Neuronal stem cell (in vitro differentiated cells): ENCODE measurements at places on chromosomes 7 and 10.

DNA sequence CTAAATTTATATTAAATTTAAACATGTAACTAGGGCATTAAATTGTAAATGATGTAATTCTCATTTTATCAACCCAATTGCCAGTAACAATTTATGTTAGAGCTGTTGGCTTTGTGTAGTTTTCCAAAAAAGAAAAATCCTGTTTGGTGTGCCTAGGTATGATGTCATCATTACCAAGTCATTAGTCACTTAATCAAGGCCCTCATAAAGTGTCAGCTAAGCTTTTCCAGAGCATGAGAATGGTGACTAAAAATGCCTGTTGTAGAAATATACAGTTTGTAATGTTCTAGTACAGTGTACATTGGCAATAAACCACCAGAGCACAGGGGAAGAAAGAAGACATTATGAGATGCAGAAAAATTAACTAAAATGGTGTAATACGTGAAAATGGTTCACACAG lies 593.8 kb upstream of the ANKRD30A start:
- no peak for DNase-seq

GRCh38 chr7:41312235-41312634 lies 390.7 kb downstream of the INHBA start:
- DNase-seq: no peak

GRCh38 chr10:131184503-131184902 lies 127.0 kb downstream of the TCERG1L start:
- DNase-seq: no peak

- DNase-seq: no peak
Measured at GRCh38 chr7:120164-120991, 72.0 kb upstream of the FAM20C start.

DNA sequence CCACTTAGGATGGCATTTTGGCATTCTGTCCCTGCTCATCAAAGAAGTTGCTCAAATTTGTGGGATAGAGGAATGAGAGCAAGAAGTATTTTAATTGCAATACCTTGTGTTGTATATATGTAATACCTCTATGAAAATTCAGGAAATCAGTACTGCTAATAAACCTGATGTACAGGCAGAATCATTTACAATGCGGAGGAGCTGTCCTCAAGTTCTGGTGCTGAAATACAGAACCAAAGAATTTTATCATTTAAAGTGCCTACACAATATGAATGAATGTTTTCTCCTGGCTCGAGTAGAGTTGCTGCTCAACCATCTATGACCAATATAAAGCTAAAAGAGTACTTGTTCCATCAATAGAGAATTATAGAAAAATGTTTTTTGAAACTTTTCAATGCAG lies 305.8 kb downstream of the PLXNA4 start:
- peak; percentile 32 for DNase-seq

GRCh38 chr10:47165711-47166404 lies 134.1 kb upstream of the GDF10 start:
- no peak for DNase-seq

GRCh38 chr7:130479716-130480400 lies 12.0 kb upstream of the MEST start:
- DNase-seq: no peak

GRCh38 chr7:99949645-99950228 lies 20.3 kb upstream of the GJC3 start:
- no peak for DNase-seq

- DNase-seq: no peak
Measured at GRCh38 chr10:43234471-43235041, 32.3 kb downstream of the RASGEF1A start.

DNA sequence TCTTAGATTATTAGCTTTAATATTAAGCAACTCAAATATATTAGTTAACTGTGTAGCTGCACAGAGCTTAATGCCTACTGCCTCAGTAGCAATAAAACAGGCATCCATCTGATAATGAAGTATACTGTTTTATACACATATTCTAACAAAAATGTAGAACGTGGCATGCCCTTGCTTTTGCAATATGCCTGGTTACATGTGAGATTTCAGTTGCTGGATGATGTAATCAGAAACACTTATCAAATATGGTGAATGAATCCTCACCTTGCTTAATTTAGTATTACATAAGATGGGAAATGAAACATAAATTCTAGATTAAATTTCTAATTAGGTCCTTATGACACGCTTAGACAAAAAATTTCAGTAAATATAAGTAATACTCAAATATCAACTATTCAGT lies 8.0 kb downstream of the DNAJC1 start:
- no peak for DNase-seq

- peak; percentile 5 for DNase-seq
Measured at GRCh38 chr7:113113912-113114311, 4.4 kb downstream of the SMIM30 start.

- no peak for DNase-seq
Measured at GRCh38 chr7:109309790-109310189, 740.1 kb downstream of the DNAJB9 start.

DNA sequence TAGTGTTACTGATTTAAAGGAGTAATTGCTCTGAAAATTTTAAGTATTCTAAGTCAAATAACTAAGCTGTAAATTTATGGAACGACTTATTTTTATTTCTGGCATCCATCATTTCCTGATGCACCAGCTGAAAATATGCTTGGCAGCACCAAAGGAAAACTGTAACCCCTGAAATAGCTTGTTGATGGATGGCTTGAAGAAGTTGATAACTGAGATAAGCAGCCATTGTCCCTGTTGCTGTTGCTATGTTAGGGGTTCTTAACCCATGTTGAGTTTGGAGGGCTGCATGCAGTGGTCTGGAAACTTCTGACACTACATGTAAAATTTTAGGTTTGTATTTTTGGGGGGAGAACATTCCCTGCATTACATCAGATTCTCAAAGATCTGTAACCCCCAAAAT lies 30.6 kb downstream of the RPA3 start:
- DNase-seq: no peak

DNA sequence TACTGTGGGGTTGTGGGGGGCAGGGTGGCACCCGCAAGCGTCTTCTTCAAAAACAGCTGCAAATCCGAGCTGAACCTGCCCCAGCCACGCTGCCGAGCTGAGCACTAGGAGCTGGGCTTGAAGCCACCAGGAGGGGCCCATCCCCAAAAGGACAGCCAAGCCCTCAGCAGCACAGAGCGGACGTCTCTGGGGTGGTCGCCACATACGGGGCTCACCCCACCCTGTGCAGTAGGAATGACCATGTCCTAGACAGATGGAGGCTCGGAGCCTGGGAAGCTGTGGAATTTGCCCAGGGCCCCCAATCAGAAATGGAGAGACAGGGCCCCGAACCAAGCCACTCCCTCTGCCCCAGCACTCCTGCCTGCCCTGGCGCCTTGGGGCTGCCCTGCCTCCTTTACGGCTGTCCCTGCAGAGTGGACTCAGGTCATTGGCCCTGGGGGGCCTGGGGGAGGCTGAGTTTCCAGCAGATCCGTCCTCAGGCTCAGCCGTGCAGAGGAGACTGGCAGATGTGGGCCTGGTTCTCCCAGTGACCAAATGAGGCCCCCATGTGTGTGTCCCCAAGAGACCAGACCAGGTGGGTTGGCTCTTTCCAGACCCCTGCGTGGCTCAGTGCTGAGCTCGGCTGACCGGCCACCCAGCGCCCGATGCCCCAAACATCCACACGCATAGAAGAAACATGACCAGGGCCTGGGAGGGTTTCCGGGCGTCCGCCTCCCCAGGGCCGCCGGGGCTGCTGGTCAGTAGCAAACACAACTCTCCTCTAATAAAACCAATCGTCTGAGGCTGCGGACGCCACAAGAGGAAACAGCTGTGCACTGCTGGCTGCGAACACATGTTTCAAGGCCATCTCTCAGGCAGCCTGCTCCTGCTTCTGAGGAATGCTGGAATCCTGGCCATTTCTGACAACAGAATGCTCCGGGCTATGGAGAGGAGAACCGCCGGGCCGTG lies 54.9 kb downstream of the PDGFA start:
- DNase-seq: no peak

GRCh38 chr10:122379041-122379440 lies 4.5 kb downstream of the PLEKHA1 start:
- DNase-seq: no peak

DNA sequence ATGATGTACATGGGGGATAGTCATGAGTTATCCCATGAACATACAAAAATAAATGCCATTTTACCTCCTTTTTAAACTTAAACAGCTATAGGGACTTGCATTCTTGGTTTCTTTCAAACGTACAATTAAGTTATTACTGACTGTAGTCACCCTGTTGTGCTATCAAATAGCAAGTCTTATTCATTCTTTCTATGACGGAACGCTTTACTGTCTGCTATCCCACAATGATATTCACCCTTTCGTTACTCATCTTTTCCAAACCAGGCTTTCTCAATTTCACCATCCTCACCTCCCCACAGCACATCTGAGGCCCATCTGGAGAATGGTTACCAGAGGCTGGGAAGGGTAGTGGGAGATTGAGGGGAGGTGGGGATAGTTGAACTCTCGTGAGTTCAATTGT lies 218.8 kb downstream of the PHF14 start:
- no peak for DNase-seq

DNA sequence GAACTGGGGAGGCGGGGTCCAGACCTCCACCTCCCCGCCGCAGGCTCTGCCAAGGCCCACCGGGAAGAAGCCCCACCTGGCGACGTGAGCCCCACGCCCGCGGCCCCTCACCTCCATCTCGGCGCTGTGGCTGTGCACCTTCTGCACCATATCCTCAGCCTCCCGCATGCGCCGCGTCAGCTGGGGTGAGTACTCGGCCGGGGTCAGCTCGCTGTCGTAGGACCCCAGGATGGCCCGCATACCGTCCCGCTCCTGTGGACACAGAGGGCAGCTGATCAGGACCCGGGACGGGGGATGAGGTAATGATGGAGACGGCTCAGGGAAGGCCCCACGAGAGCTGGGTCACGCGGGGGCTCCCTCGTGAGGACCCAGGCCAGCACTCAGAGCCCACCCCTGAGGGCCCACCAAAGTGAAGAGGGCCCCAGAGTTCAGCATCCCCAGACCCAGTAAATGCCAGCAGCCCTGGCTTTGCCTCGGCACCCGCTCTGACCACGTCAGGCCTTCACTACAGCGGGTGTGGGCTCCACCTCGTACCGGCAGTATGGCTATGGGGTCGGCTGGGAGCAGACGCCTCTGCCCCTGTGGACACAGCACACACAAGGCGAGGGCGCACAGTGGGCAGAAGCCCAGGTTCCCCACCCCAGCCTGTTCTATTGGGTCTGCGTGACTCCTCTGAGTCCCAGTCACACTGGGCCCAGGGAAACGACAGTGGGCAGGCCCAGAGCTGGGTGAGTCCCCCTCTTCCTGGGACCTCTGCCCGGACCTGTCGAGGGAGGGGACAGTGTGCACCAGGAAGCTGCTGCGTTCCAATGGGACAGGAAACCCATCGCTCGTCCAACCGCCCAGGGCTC lies 218.1 kb downstream of the MAD1L1 start:
- DNase-seq: no peak

DNA sequence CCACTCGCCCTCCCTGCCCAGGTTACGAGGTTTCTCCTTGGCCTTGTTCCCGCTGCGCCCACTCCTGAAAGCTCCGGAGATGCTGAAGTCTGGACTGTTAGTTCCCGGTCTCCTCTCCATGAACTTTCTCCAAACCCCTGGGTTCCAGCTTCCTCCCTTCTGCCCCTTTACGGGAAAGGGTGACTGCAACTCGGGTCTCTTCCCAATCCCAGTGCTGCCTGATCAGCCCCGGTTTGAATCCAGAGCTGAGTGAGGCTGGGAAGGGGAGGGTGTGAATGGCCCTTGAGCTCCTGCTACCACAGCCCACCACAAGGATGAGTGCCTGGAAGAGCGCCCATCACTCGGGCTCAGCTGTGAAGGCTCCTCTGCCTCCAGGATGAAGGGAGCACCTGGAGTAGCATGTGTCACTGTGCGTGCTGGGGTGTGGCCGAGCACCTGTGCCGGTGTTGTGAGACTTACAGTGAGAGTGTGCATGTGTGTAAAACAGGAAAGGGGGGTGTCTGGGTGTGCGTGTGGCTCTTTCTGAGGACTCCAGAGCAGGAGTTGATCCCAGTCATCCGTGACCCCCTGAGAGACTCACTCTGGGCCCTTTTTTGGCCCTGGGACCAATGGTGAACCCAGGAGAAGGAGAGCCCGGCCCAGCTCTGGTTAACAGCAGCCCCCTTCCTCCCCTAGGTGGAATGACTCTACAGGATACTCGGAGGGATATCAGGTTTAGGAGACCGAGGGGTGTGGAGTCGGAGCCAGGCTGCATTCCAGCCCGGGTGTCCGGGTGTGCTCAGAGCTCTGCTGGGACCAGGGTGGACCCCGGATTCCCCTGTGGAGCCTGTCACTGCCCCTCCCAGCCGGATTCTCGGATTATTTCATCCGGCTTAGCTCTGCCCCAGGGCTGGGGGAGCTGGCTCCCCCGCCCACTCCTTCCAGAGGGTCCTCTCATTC lies 1.1 kb upstream of the ZNF467 start:
- no peak for DNase-seq

- DNase-seq: no peak
Measured at GRCh38 chr7:102291056-102291915, 4.6 kb downstream of the SH2B2 start.

- no peak for DNase-seq
Measured at GRCh38 chr7:24703296-24703695, 54.0 kb downstream of the GSDME start.

DNA sequence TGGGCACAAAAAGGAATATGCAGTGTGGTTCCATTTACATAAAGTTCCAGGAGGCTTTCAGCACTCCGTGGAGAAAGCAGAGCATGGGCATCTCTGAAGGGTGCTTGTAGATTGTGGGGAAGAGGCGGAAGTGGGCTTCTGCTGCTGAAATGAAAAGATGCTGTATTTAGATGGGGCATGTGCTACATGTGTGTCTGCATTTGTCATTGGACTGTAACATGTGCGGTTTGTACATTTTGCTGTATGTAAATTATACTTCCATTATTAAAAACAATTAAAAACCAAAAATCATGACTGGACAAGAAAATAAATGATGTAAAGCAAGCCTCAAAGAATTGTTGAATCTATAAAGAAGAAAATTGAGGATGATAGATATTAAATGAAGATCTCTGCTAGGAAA lies 334.0 kb downstream of the WDR37 start:
- no peak for DNase-seq

DNA sequence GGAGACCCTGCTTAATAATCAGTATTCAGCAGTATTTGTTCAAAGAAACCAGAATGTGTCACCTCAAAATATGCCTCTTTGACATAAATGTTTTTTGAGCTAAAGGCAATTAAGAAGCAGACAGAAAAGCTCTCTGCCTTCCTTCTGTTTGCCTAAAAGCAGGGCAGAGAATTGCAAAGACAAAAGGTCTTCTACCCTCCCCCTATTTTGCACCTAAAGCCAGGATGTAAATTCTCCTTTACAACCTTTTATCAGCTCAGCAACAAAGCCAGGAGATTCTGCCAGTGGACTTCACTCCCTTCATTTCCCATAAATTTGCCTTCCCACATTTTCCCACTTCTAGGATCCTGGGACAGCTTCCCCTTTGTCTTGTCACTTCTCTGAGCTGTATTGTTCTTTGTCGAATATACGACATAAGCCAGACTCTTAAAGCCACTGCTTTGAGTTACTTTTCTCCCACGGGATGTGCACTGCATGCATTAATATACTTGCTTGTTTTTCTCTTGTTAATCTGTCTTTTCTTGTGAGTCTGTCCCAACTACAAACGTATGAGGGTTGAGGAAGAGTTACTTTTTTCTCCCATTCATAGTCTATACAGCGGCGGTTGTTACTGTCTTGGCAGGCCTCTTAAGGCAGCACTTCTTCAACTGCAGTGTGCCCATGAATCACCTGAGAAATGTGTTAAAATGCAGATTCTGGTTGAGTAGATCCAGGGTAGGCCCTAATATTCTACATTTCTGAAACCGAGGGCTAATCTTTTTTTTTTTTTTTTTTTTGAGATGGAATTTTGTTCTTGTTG lies 48.2 kb downstream of the ST8SIA6 start:
- DNase-seq: no peak
